Kidney epithelial cell (primary cell): ENCODE measurements at places on chromosomes 5 and 9. TPM values are rescaled to one million over a fixed set of nuclear protein-coding genes. Genes with fewer than 3 reads are reported as not detected.

JMY gene
- total RNA-seq = 12.5 and 13.0 TPM in 2 replicates

DNA sequence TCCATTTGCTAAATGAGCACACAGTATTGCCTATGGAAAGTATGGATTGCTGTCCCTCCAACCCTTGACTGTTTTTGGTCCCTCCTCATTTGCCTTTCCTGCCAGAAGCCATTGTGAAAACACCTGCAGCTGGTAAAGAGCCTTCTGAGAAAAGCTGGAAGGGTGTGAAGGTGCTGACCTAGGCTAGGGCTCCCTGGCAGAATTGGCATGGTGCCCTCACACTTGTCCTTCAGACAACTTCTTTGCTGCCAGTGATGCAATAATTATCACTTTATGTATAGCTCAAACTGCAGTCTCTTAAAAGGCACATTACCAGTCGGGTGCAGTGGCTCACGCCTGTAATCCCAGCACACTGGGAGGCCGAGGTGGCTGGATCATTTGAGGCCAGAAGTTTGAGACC is 4.2 kb downstream of the TXNDC15 start:
- no peak for DNase-seq

- DNase-seq = no peak
Measured at GRCh38 chr5:86968301-86968753, 299.4 kb upstream of the RASA1 start.

DNA sequence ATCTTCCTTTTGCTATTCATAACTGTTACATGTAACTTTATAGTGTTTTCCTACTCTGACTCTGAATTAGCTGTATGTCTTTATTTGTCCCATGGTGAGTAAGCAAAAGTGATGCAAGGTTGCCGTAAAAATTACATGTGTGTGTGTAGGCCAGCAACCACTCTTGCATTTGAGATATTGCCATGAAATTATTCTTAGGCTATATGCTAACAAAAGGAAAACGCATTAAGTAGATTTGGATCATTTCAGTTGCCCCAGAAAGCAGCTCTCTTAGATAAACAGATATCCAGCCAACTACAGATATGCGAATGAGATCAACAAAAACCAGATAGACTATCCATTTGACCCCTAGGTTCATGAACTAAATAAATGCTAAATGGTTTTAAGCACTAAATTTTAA is 73.6 kb downstream of the CYLC2 start:
- no peak for DNase-seq

PDE6A gene
- not detected in 2 replicates for total RNA-seq

- no peak for DNase-seq
Measured at GRCh38 chr5:35183556-35183955, 46.7 kb downstream of the PRLR start.

CBY3 gene
- total RNA-seq = not detected in 2 replicates

GRCh38 chr9:135587658-135588057 is 26.1 kb downstream of the PAEP start:
- DNase-seq = no peak

- no peak for DNase-seq
Measured at GRCh38 chr9:128094950-128095544, 27.0 kb downstream of the SLC25A25 start.

DNA sequence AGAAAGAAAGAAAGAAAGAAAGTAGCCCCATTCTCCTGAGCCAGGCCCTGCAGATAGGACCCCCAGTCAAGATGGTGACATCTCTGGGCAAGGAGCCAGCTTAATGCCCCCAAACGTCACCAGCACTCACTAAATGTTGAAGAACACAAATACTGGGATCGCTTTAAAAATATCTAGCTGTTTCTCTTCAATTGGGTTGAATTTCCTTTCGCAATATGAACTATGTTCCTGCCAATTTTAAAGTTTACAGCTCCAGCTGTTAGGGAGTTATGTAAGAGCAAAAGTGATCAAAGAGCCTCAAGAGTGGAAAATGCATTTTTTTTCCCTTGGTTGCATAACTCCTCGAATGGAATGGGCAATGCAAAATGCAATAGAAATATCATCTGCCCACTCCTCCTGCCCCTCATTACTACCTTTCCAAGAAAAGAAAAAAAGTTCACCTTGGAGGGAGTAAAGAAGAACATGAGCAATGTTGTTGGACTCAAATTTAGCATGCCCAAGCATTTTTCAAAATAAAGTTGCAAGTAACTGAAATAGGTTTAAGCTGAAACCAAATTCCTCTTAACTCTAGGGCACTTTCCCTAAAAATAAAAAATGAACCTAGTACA is 244.2 kb upstream of the PIK3R1 start:
- no peak for DNase-seq

- DNase-seq = peak; percentile 25
Measured at GRCh38 chr5:137921931-137922330, 32.7 kb downstream of the PKD2L2 start.
